GM12878 (cell line): ENCODE measurements at places on chromosomes 1 and 21. TPM values are rescaled to one million over a fixed set of nuclear protein-coding genes. Genes with fewer than 3 reads are reported as not detected.

Gene SLC22A15
- total RNA-seq: 0.08 and 0.21 TPM in 2 replicates

Gene SPATC1L
- total RNA-seq: 9.5 and 11.2 TPM in 2 replicates

Gene CD160
- total RNA-seq: not detected in 2 replicates

Gene C4BPA
- total RNA-seq: 0.21 and 0.31 TPM in 2 replicates

Gene TNFRSF1B
- 78.8 and 87.2 TPM in 2 replicates for total RNA-seq

Gene CYP4A22
- not detected in 2 replicates for total RNA-seq

Gene TTC22
- 4.2 and 5.1 TPM in 2 replicates for total RNA-seq

DNA sequence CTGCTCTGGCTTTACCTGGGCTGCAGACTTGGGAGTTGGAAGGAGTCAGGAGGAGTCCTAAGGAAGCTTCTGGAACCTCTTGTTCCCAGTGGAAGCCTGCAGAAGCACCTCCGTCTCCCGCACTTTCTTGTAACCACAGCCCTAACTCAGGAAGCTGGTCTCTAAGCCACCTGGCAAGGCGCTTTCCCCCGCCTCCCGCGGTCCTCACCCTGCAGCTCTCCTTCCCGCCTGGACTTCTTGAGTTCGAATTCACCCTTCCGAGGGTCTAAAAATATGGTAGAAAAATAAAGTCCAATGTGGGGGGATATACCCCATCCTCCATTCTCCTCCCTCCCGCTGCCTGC, 15.1 kb downstream of the PAX7 start:
- no peaks in the 10 kb centered on the region for H3K36me3 ChIP-seq
- no peak for DNase-seq

DNA sequence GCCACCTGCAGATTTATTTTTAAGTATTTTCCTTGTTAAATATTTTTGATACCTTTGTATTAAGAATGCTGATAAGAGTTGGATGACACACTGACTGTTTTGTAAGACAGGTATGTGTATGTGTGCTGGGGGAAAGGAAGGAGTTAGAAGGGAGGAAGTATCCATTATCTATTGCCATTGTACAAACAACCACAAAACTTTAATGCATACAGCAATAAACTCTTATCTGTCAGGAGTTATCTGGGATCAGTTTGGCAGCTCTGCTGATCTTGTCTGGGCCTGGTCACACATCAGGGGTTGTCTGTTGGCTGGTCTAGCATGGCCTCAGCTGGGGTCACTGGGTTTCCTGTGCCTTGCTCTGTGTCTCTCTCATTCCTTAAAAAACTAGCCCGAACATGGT, 423.9 kb upstream of the USP24 start:
- H3K27me3 ChIP-seq: no peaks in the 10 kb centered on the region
- no peaks in the 10 kb centered on the region for H3K36me3 ChIP-seq
- no peak overlapping the region for H3K4me3 ChIP-seq
- peaks cover 6% of the 10 kb centered on the region; the same call in 1 of the 2 replicates for H3K4me1 ChIP-seq

- H3K36me3 ChIP-seq: no peaks in the 10 kb centered on the region
- H3K4me3 ChIP-seq: no peak overlapping the region
- H3K4me1 ChIP-seq: no peaks in the 10 kb centered on the region
- no peak overlapping the region for H3K27ac ChIP-seq
- H3K27me3 ChIP-seq: no peaks in the 10 kb centered on the region
- no peak for DNase-seq
These were observed 14.8 kb upstream of the ZFP69B start for GRCh38 chr1:40435471-40435870.

GRCh38 chr21:42527489-42528158, 14.0 kb downstream of the SLC37A1 start:
- peak overlapping the region; percentile 46; the same call in 1 of the 2 replicates for H3K4me3 ChIP-seq
- peak overlapping the region; percentile 87 for H3K27ac ChIP-seq
- H3K36me3 ChIP-seq: peaks cover 6% of the 10 kb centered on the region
- peaks cover 81% of the 10 kb centered on the region for H3K4me1 ChIP-seq
- DNase-seq: peak; percentile 80
- no peaks in the 10 kb centered on the region for H3K27me3 ChIP-seq

DNA sequence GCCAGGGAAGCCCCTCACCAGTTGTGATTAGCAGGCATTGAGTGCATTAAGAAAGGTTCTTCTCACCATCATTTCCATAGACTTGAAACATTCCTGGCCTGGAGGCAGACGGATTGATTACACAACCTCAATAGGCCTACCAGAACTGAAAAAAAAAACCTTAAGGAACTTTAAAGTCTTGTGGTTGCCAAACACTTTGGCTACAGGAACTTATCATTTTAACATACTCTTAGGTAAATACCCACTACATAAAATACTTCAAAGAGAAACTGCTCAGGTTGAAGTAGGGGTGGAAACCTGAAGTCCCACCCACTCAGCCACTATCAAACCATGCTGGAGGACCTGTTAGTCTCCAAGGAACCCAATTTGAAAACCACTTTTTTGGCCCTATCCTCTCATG, 22.4 kb upstream of the HMGB4 start:
- no peaks in the 10 kb centered on the region for H3K27me3 ChIP-seq
- DNase-seq: no peak
- no peaks in the 10 kb centered on the region for H3K4me1 ChIP-seq
- no peak overlapping the region for H3K27ac ChIP-seq
- no peak overlapping the region for H3K4me3 ChIP-seq

DNA sequence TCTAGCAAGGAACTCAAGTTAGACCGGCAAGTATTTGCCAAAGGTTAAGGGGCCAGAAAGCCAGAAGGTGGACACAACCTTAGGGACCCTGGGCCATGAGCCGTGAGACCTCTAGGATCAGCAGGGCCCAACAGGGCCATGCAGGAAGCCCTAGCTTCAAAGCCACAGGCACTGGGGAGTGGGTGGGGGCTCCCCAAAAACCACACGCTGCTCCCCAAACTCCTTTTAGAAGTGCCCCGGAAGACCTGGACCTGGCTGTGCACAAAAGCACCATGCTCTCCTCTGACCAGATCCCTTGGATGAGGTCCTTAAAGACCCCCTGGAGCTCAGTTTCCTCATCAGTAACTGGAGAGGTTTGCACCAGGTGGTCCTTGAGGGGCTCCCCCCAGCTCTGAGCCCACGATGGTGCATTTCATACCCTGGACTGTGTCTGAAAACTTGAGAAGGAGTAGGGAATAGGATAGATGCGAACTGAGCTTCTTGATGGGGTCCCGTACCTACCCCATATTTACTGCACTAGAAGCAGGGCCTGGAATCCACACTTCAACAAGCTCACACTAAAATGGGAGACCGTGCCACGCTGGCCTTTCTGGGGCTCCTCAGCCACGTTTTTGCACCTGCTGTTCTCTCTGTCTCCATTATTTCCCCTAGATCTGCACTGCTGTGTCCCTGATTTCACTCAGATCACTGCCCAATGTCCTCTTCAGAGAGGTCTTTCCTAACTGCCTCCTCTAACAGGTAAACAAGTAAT, 40.6 kb upstream of the LBR start:
- DNase-seq: no peak
- H3K27ac ChIP-seq: peak overlapping the region; percentile 96
- peak overlapping the region; percentile 71; the same call in 1 of the 2 replicates for H3K4me3 ChIP-seq
- no peaks in the 10 kb centered on the region for H3K27me3 ChIP-seq

- H3K4me3 ChIP-seq: no peak overlapping the region
- H3K36me3 ChIP-seq: no peaks in the 10 kb centered on the region
- peak; percentile 51 for DNase-seq
- no peaks in the 10 kb centered on the region; the same call in 1 of the 2 replicates for H3K27me3 ChIP-seq
- H3K4me1 ChIP-seq: peaks cover 8% of the 10 kb centered on the region
These were observed 3.8 kb downstream of the RGS13 start for GRCh38 chr1:192639607-192640368.
